ENCODE measurements at places on chromosomes 3 and 15.

GRCh38 chr3:30426293-30426993 is 180.0 kb upstream of the TGFBR2 start:
- DNase-seq: no peak

- DNase-seq: no peak
Observed at GRCh38 chr3:10319804-10320203, 1.1 kb downstream of the SEC13 start.

DNA sequence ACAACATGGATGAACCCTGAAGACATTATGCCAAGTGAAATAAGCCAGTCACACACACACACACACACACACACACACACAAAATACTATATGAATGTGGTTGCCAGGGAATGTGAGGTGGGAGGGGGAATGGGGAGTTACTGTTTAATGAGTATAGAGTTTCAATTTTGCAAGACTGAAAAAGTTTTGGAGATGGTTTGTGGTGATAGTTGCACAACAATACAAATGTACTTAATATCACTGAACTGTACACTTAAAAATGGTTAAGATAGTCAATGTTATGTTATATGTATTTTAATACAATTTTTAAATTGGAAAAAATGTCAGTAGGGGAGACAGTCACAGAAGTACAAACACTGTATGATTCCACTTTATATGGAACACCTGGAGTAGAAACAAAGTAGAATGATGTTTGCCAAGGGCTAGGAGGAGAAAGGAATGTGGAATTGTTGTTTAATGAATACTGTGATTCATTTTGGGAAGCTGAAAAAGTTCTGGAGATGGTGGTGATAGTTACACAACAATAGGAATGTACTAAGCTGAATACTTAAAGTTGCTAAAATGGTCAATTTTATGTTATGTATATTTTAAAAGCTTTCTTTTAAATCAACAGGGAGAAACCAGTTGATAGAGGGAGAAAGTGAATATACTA is 76.6 kb downstream of the RPL39L start:
- DNase-seq: no peak

DNA sequence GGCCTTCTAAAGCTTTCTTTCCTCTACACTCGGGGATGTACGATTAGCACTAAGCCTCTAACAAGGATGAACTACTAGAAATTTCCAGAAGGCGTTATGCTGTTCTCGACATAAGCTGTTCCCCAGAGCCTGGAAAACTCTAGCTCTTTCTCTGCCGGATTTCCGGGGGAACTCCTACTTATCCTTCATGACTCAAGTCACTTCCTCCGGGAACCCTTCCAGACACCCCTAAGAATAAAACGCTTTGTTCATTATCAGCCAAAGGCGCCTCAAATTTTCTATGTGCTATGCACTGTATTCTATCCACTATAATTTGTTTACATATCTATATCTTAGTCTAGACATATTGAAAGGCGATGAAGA is 455 bp upstream of the SNAP23 start:
- DNase-seq: peak; percentile 46

- DNase-seq: no peak
Observed at GRCh38 chr15:92492551-92493115, 99.0 kb downstream of the ST8SIA2 start.

- DNase-seq: no peak
Observed at GRCh38 chr15:61309617-61310016, 80.5 kb upstream of the RORA start.

DNA sequence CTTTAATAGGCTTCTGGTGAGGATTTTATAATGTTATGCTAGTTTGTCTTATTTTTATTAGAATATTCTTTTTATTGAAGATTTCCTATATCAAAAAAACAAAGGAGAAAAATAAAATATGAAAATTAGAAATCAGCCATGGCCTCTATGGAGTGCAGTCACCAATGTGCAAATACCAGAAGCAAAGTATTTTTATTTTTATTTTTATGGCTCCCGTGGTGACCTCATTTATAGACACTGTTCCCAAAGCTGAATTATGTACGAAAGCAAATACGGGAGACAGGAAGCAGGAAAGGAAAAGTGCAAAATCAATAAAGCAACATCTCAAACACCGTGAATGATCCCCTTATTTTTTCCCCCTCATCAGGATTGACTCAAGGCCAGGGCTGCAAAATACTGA is 35.1 kb downstream of the DAZL start:
- no peak for DNase-seq

GRCh38 chr3:54067055-54067698 is 55.2 kb upstream of the CACNA2D3 start:
- no peak for DNase-seq

DNA sequence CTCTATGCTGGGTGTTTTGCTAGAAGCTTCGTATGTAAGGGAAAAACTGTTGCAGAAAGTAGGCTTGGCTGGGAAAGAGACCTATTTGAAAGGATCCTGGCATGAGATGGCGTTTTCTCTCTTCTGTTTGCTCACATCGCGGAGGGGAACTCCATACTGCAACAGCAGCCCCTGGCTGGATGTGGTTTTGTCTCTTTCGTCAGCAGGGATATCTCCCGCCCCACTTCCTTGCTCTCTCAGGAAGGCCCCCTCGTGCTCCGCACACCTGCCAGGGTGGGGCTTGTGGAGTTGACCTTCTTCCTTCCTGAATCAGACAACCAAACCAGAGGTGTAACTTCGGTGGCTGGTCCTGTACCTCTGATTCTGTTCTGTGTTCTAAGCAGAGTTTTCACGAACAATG is 26.4 kb upstream of the MYZAP start:
- DNase-seq: no peak

DNA sequence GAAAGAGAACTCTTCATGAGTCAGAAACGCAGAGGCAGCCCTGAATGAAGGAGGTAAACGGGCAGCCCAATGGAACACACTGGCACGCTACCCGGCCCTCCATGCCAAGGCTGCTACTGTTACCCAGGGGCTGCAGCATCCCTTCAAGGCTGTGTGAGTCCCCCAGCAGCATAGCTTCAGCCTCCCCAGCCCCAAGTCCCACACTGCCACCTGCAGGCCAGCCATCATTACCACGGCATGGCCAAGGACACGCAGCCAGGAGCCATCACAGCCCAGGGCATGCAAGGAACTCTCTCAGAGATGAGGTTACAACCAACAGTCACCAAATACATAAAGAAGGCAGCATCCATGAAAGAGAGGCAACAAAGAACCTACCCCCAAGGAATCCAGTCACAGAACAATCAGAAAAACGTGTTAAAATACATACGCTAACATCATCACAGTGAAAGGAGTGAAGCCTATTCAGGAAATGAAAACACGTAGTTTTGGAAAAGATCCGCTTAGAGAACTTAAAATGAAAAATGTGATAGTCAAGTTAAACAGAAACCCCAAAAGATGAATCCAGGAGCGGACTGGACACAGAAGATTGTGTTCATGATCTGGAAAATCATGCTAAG is 22.4 kb downstream of the PLA2G4F start:
- no peak for DNase-seq

DNA sequence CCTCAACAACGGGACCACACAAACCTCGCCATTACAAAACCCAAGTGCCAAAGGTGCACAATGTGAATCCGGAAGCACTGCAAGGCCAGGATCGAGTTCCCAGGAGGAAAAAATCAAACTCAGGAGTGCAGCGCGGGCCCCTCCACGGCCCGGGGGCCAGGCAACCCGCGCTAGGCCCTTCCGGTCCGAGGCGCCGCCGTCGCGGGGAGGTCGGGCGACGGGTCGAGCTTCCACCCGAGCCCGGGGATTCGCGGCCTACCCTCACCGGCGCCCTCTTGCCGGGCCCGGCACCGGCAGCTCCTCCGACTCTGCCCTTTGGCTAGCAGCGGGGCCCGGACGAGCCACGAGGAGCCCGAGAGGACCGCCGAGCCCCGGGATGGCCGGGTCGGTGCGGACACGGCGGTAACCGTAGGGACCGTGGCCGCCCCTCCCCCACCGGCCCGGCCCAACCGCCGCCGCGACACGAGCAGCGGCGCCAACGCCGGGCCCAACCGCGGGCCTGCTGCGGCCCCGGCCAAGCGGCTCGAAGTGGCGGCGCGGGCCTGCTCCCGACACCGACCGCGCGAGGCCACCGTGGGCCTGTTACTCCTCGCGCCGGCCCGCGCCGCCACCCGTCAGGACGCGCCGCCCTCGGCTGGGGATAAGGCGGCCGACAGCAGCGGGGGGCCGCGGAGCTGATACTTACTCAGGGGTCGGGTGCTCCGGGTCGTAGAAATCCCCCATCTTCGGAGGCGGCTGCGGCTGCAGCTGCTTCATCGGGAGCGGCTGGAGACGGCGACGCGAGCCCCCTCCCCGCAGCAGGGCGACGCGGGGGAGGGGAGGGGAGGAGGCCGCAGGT is 525 bp downstream of the SETD2 start:
- DNase-seq: no peak

DNA sequence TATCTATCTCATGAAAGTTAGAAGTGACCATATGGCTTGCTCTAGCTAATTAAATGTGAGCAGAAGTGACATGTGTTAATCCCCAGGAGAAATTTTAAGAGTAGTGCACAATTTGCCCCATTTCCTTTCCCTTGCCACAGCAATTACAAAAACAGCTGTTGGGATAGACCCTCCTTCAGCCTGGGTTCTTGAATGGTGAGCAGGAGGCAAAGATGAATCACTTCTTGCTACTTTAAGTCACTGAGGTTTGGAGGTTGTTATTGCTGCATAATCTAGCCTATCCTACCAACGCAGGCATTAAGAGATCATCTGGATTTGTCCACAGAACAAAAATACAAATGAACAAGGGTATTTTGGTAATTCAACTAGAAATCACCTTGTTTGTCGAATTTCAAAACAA is 51.7 kb upstream of the CAPN7 start:
- no peak for DNase-seq

GRCh38 chr3:56125358-56126005 is 342.8 kb downstream of the ERC2 start:
- DNase-seq: peak; percentile 70

GRCh38 chr15:61828860-61829513 is 231.3 kb downstream of the VPS13C start:
- DNase-seq: no peak

GRCh38 chr3:4409415-4409814 is 57.7 kb downstream of the SUMF1 start:
- no peak for DNase-seq

GRCh38 chr3:9930804-9931418 is 2.7 kb upstream of the CRELD1 start:
- no peak for DNase-seq

DNA sequence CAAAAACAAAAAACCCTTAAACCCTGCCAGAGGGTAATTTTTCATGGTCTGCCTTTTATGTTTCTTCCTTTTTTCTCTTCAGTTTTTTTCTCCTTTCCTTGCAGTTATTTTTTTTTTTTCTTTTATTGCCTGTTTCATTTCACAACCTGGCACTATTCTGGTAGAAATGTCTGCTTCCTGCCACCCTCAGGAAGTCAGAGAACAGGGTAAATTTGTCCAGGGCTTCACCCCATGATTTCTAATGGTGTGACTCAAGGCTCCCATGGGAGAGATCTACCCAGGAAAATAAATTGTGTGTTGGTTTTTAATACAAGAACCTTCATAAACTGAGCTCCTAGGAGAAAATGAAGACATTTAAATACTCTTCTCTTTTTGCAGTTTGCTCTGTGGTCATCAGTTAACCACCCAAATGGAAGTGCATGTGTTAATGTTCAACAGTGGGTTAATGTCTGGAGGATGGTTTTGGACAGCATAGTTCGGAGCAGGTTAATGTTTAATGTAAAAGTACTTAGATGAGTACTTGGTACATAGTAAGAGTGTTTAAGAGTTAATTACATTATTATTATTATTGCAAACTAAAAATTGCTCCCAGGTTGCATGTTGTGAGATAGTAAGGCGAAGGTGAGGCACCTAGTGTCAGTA is 45.9 kb downstream of the CGNL1 start:
- no peak for DNase-seq

GRCh38 chr3:62168356-62168755 is 205.0 kb downstream of the FEZF2 start:
- no peak for DNase-seq

- DNase-seq: no peak
Observed at GRCh38 chr3:40876496-40876895, 322.8 kb upstream of the CTNNB1 start.

DNA sequence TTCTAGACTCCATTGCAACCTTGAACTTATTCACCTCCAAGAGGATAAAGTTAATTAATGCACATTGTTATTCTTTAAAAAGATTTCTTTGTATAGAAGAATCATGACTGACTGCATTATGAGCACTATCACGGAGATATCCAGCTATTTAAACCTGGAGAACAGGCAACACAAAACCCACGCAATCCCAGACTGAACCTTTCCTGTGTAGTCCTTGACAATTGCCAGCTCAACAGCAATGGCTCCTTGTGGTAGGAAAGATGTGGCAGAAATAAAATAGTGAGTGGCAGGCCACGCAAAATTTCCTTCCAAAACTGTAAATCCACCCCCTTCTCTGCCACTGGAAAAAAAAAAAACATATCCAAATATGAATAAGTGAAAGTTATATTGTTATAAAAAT is 573.7 kb downstream of the EPHB1 start:
- no peak for DNase-seq

DNA sequence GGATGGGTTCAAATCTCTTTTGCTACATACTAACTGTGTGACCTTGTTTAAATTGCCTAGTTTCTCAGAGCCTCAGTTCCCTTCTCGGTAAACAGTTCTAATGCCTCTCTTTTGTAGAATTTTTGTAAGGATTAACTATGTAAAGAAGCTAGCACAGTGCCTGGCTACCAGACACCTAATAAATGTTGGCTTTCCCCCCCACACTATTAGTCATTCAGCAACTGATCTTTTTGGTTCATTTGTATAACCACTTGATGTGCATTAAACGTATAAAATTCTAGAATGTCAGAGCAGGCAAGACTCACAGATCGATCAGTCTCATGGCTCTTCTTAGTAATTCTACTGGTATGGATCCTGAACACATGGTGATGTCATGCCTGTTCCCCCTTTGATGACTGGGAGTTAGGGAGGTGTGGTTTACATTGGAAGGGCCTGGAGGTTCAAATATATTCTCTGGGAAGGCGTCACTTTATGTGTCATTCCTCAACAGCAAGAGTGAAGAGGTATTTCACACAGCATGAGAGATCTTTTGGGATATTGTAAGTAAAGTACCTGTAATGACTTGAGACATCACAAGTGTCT is 6.5 kb downstream of the TAGLN3 start:
- no peak for DNase-seq

DNA sequence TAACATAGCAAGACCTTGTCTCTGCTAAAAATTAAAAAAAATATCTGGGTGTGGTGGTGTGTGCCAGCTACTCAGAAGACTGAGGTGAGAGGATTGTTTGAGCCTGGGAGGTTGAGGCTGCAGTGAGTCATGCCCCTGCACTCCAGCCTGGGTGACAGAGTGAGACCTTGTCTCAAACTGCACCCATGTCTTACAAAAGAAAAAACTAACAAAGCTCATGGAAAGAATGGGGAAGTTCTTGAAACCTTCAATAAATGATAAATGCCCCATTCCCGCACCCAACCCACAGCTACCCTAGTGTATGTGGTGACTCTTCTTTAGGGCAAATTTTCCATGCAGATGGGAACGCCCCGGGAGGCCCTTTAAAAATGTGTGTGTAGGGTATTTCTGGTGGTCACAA is 28.3 kb downstream of the RPLP1 start:
- no peak for DNase-seq
